ENCODE measurements at places on chromosomes 1 and 21.

DNA sequence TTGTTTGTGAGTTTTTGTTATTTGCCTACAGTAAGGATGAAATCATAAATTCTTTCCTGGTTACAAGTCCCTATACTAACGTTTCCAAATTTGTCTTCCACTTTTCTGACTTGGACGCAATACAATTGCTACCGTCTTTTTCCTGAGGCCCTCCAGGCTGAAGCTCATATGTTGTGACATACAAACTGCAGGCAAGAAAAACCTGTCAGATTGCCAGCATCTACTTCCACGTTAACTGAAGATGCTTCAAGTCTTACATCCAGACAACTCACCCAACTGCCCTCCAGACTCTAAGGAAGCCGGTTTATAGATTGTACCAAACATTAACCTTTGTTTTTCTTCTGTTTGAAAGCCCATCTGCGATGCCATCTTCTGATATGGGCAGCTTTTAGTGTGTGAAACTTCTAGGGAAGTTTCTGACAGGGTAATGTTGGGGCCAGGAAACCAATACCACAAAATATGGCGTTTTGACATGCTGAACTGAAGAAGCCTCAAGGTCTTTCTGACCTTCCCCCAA lies 21.4 kb upstream of the RNF11 start:
- no peak for DNase-seq

DNA sequence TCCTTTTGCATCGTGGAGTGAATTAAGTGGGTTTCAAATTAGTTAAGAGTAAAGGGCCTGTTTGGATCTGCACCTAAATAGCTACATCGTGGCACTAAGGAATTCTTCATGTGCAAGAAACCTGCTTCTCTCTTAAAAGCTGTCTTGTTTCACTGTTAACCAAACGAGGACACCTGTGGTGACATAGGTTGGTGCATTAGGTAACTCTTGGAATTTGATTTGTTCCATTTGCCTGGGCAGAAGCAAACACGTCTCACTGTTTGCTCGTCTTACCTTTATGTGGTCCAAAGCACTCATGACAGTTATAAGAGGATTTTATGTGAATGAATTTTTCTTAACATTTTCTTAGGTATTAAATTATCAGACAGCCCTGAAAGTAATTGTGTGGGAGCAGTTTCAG lies 60.9 kb downstream of the PRDM2 start:
- no peak for DNase-seq

DNA sequence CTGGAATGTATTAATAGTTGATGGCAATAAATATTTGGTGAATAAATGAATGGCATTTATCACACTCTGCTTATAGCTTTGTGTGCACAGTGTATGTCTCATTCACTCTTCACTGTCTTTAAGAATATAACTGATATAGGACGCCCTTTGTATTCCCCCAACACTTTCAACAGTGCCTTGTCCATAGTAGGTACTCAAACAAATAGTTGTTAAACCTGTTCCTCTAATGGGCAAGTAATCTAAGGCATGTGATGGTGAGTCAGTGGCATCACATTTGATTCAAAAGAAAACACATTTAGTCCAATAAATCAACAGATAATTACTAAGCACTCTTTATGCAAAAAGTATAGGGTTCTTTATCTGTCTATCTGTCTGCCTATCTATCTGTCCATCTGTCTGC lies 11.2 kb upstream of the RXRG start:
- DNase-seq, result no peak

GRCh38 chr1:205913451-205914154 lies 29.7 kb downstream of the SLC26A9 start:
- no peak for DNase-seq

GRCh38 chr1:228166170-228166936 lies 749 bp downstream of the IBA57 start:
- peak; percentile 45 for DNase-seq

GRCh38 chr1:22709227-22709626 lies 1.4 kb upstream of the EPHB2 start:
- DNase-seq, result no peak

- no peak for DNase-seq
Observed at GRCh38 chr1:151309811-151310323, 17.3 kb downstream of the PI4KB start.

DNA sequence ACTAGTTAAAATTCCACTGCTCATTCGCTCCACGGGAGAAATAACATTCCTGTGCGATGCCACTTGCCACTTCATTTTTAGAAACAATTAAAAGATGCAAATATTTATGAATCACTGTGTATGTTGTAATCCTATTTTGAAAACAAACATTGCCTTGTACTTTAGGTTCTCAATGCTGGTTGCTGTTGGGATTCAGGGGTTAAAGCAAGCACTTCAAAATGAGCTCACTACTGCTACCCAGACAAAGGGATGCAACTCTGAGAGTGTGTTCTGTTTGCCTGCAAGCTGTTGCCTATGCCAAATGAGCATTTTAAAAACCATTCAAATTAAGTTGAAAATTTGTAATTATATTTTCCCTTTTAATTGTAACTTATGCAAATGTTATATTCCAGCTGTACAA lies 87.5 kb downstream of the RWDD3 start:
- DNase-seq, result no peak

DNA sequence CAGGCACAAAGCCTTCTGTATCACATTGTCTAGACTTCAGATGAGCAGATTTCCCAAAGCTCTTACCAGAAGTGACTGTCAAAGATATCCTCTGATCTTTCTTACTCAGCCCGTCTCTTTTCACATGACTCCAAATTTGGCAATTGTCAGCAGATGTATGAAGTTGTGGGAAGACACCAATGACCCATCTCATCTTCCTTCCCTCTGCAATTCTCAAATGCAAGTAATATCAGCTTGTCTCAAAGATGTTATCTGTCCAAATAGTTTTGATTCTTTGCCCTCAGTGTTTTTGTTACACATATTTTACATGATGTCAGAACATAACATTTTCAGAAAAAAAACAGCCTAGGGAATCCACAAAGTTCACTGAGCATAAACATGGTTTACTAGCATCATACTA lies 45.1 kb upstream of the RGS2 start:
- no peak for DNase-seq

- no peak for DNase-seq
Observed at GRCh38 chr1:147111381-147112130, 60.7 kb downstream of the PRKAB2 start.

DNA sequence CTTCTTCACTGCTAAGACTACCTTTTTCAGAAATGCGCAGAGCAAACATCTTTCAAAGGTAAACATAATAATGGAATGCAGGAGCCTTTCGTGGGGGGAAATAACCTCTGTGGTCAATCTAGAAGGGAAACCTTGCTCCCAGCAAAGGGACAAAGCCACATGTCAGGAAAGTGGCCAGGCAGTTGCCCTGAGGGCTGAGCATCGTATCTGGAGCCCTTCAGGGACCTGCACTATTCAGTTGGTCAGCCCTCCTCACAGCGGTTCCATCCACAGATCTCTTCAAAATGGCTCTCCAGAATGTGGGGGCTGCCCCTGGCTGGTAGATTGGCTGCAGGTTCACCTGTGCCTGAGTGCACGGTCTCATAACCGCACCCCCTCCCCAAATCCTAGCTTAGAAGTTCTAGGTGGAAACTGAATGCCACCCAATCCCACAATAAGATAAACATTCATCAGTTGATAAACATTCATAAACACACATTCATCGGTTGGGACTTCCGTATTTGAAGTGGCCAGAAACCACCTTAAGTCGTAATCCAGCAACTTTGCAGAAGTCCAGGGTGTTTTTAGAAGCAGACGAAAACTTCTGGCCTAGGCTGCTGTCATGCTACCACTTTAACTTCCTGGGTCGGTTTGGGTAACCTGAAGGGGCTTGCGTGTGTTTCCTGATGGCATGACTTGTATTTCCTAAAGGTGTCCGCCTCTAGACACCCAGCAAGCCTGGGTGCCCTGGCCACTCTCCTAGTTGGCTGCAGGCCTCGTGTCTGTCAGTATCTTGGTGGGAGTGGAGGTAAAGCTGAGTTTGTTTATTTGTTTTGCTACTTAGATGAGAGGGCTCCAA lies 50.5 kb downstream of the RASSF5 start:
- DNase-seq, result no peak

GRCh38 chr1:246428542-246429308 lies 78.4 kb downstream of the SMYD3 start:
- DNase-seq, result no peak

GRCh38 chr1:75539230-75540116 lies 71.4 kb downstream of the SLC44A5 start:
- DNase-seq, result no peak

DNA sequence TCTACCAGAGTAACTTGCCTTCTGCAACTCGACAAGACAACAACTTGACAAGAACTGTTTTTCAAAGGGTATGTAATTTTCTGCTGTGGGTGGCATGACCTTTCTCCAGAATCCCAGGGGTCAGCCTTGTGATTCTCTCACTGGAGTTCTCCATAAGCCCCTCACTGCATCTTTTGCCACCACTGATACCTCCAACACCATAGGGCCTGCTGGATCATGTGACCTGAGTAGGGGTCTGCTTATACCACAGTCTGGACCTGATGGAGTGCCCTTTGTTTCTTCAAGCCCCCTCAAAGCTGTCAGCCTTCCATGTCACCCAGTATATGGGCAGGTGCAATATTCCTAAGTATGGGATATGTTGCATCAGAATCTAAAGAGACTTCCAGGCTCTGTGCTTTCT lies 31.6 kb upstream of the DIPK1A start:
- DNase-seq, result no peak

GRCh38 chr1:151806170-151806569 lies 951 bp upstream of the LINGO4 start:
- DNase-seq, result no peak

GRCh38 chr1:152049291-152050083 lies 12.7 kb upstream of the S100A11 start:
- DNase-seq, result no peak

- no peak for DNase-seq
Observed at GRCh38 chr1:153985941-153986761, at the start of gene RAB13. Gene RAB13 (minus strand): TSS chr1:153986339. CDS start chr1:153986236, 103 bp downstream.

DNA sequence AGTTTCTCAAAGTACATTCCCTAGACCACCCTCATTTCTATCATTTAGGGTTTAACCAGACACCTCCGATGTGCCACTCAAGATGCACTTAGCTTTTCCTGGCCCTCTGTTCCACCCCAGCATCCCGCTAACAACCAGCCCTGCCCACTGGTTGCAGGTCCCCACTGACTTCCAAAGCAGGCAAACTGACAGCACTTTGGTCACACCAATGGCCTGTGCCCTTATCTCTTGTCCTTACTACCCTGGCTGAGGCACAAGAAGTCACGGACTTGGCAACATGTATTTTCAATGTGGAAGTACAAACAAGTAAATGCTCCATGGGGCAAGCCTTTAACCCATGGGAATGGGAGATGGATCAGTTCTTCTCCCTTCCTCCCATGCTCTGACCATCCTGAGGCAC lies 357.1 kb downstream of the OMA1 start:
- DNase-seq, result no peak

DNA sequence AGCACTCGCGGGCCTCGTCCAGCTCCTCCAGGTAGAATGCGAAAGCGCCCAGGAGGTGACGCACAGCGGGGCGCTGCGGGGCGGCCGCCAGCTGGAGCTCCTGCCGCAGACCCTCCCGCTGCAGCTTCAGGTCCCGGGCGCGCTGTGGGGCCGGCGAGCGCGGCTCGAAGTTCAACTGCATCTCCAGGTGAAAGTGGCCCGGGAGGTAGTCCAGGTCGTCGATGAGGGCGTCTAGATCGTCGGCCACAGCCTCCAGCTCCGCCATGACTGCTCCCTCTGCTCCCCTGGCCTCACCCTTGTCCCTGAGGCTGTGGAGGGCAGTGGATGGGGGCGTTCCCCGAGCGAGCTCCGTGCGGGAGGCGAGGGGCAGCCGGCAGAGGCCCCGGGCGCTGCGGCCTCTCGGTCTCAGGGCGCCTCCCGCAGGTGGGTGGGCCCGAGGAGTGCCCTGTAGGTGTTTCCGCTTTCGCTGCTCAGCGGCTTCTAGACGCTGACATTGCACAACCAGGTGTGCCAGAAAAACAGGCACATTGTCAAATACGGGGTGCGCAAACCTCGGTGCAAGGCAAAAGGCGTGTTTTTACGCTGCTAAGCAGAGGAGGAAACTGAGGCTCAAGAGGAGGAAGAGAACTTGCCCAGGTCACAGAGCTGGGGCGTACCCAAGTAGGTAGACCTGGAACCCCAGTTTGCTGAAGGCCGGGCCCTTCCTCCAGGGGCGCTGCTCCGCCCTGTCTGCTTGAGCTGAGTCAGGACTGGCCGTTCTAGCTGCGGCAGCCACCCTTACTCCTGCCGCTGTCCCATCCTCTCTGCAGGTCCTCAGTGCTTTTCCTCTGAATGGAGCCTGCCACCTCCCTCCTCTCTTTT lies at the start of gene TTC22:
TTC22 (minus strand) TSS at position 425 of the 861 bp plus-strand sequence; CDS start at position 265, 160 bp downstream.
- DNase-seq, result peak; percentile 60

GRCh38 chr1:56123826-56124225 lies 455.5 kb downstream of the PLPP3 start:
- no peak for DNase-seq

- DNase-seq, result no peak
Observed at GRCh38 chr1:154179946-154180687, 11.8 kb downstream of the TPM3 start.

DNA sequence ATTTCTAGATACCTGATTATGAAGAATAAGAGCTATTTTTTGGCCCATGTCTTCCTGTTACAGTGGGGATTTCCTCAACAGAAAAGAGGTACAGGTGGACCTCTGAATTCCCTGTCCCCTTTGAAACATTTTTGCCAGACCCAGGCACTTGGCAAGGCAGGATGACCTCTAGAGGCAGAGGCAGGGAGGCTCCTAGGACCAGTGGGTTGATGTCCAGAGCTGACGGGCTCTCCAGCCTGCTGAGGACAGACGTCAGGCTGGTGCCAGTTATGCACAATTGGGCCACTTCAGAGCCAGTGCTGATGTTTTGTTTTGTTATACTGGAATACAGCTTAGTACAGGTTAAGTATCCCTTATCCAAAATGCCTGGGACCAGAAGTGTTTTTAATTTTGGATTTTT lies 18.5 kb upstream of the A3GALT2 start:
- no peak for DNase-seq

GRCh38 chr1:8384088-8384487 lies 66.2 kb downstream of the SLC45A1 start:
- no peak for DNase-seq

- DNase-seq, result no peak
Observed at GRCh38 chr1:155645034-155645598, 35.1 kb downstream of the MSTO1 start.

GRCh38 chr1:205678286-205679111 lies 1.8 kb downstream of the SLC45A3 start:
- DNase-seq, result no peak

DNA sequence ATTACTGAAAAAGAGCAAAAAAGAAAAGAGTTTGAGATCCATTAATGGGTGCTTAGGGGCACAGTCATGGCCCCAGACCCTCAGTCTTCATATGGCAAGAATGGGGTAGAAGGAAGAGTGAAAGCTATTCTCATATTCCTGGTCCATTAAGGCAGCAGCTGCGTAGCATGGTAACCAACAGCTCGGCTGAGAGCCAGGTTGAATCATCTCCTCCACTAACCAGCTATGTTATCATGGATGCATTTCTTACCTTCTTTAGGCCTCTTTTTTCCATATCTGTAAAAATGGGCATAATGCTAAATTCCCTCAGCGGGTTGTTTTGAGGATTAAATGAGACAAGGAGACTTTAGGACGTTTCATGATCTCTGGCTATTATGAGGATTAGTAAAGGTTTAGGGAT lies 15.0 kb upstream of the SARS1 start:
- DNase-seq, result no peak

- DNase-seq, result no peak
Observed at GRCh38 chr1:154992721-154993571, 440 bp upstream of the LENEP start.
